Adrenal gland (tissue), 19 donors: ENCODE measurements at places on chromosomes 7 and 10. TPM values are rescaled to one million over a fixed set of nuclear protein-coding genes. Genes with fewer than 3 reads are reported as not detected.

The DOCK4 gene
- total RNA-seq, result 37.6 TPM

- DNase-seq, result no peak
- H3K4me1 ChIP-seq, result no peaks in the 10 kb centered on the region
- no peak overlapping the region for H3K27ac ChIP-seq
- no peaks in the 10 kb centered on the region for H3K36me3 ChIP-seq
These were observed 106.8 kb downstream of the POLL start for GRCh38 chr10:101481256-101481655.

DNA sequence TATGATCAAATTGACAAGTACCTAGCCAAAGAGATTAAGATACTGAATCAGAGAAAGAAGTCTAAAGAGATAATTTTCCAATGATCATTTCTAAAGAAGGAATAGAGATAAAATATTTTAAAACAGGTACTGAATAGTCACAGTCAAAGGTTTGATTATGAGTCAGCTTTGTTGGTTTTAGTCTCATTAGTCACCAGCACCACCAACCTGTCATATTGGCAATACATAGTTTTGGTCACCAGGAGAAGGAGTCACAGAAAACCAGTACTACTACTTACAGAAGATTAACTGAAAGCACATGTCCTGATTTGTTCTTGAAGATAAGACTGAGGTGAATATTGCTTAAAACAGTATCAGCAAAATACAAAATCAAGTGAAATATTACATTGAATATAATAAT lies 34.6 kb downstream of the ZEB1 start:
- H3K4me1 ChIP-seq, result no peaks in the 10 kb centered on the region
- no peaks in the 10 kb centered on the region for H3K27me3 ChIP-seq
- no peak for DNase-seq
- H3K36me3 ChIP-seq, result no peaks in the 10 kb centered on the region

DNA sequence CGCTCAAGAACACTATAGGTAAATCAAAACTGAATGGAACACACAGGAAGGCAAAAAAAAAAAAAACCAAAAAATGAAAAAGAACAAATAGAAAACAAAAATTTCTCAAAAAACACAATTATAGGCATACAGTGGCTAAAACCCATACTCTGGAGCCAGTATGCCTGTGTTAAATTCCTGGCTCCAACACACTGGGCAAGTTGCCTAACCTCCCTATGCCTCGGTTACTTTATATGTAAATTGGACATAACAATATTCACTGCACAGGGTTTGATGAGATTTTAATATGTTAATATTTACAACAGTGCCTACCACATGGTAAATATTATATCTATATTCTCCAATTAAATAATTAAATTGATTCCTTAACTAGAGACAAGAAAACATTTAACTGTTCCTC lies 217.1 kb downstream of the HTR7 start:
- H3K27ac ChIP-seq, result no peak overlapping the region
- no peak overlapping the region for H3K4me3 ChIP-seq
- H3K4me1 ChIP-seq, result no peaks in the 10 kb centered on the region
- no peaks in the 10 kb centered on the region for H3K27me3 ChIP-seq
- no peaks in the 10 kb centered on the region for H3K36me3 ChIP-seq
- DNase-seq, result no peak

- peaks cover 30% of the 10 kb centered on the region for H3K36me3 ChIP-seq
- H3K27me3 ChIP-seq, result no peaks in the 10 kb centered on the region
- no peak for DNase-seq
- H3K4me1 ChIP-seq, result no peaks in the 10 kb centered on the region
These were observed 107.3 kb downstream of the GALNT11 start for GRCh38 chr7:152132812-152133211.
